ENCODE measurements at places on chromosomes 2 and 18. TPM values are rescaled to one million over a fixed set of nuclear protein-coding genes. Genes with fewer than 3 reads are reported as not detected.

DNA sequence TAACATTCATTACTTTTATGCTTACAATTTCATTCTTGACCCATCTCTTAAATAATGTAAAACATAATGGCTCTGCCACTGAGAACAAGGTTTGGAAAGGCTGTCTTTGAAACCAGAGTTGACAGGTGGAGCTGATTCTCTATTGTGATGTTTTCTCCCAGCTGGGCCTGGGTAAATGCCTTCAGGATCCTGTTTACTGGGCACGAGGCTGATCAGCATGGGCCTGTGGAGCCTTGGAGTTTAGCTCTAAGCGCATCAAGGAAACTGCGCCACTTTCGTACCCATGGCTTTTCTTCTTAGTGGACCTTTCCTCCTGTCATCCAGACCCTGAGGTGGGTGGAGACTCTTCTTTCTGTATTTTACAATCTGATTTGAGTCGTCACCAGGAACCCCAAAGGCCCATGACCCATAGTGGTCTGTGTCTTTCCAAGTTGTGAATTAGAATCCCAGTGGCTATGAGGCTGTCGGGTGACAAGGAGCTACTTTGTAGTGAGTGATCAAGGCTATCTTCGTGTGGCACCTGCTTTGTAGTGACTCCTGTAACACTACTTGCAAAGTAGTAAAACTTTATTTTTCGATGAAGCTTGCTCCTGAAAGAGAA lies 123.1 kb downstream of the LPIN1 start:
- DNase-seq: no peak

DNA sequence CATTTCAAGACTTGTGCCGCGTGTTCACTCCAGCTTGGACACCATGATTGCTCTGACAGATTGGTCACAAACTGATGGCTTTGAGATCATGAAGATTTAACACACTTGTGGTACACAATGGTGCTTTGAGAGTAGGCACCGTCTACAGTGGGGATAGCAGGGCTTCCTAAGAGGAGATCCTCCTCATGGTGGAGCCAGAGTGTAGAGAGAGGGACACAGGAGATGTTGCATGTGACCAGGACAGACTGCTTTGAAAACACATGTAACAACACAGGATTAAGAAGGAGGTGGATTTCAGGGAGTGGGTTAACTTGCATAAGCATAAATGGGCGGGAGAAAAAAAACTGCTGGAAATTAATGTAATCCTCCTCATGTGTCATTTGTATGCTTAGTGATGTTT lies 95.7 kb upstream of the LINC00305 start:
- peak; percentile 31 for DNase-seq

DNA sequence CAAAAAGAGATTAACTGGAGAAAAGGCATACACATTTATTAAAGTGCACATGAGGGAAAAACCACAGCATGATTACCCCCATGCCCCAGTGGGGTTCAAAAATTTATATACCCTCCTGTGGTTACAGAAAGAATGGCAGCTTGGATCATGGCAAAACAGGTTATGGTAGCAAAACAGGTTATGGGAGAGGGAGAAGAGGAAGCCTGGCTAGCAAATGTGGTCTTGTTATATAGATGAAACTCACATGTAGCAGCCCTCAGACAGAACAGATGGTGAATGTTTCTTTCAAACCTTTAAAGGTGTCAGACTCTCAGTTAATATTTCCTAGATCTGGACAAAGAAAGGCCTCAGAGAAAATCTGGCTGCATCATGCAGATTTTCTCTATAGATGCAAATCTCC lies 178.2 kb upstream of the ZC3H15 start:
- no peak for DNase-seq

DNA sequence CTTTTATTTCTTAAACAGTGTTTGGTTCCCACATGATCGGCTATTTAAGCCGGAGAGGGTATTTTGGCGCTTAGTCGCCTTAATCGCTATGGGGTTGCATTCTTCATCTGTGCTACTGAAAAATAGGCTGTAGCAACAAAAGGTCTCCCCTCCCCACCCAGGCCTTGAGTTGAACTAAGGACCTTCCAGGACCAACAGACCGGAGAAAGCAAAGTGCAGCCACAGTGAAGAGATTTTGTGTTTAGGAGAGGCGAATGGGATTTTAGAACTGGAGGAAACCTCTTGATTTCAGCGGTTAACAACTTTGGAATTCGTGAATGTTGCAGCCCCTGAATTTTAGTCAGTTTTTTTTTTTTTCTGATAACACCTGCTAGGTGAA lies 1.4 kb downstream of the ITGA6 start:
- DNase-seq: no peak

GBX2 gene
- 1.1 TPM for total RNA-seq

DNA sequence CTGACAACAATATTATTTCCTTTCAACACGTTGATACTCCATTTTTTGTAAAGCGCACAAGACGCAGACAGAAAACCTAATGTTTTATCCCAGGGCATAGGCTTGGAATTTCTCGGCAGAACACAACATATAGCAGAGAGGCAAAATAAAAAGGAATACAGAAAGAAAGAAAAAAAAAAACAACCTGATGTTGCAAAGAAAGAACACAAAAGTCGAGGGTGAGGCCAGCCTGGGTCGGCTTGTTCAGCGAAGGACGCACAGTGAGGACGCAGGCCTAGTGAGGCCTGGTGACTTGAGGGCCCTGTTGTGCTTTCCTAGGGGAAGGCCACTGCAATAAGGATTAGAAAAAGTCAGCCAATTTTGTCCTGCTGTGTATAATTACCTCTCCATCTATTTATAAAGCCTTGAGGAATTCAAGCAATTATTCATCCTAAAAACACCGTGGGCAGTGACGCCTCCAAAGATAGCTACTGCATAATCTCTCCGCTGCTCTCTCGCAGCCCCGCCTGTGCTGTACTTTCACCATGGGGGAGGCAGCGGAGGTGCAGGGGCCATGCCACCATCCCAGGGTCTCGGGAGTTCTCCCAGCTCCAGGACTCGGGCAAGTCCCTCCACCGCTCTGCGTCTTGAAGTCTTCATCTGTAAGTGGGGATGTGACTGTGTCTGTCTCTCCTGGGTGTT lies 61.9 kb upstream of the SH3RF3 start:
- DNase-seq: no peak

ZNF396 gene
- total RNA-seq: 0.51 TPM

GRCh38 chr2:102191501-102191900 lies 4.7 kb downstream of the IL1RL2 start:
- no peak for DNase-seq

DNA sequence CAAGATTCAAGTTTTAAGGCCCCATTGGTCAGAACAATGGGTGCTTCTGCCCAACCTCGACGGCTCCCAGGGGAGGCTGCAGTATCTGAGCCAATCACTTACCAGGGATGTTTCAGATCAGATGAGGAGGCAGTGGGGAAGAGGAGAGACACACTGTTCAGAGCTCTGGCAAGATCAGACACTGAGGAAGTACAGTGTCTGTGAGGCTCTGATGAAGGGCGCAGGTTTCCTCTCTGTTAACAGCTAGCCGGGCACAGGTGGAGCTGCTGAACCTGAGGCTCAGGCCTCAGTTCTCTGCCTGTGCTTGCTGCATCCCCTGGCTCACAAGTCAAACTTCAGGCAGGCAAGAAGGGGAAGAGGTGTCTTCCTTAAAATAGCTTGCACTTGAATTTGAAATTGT lies 69.7 kb downstream of the TPO start:
- DNase-seq: no peak

- DNase-seq: no peak
Observed at GRCh38 chr18:5895299-5895875, at the start of gene TMEM200C. Gene TMEM200C (minus strand): TSS chr18:5895522. CDS start chr18:5892063, 3,459 bp downstream.

DNA sequence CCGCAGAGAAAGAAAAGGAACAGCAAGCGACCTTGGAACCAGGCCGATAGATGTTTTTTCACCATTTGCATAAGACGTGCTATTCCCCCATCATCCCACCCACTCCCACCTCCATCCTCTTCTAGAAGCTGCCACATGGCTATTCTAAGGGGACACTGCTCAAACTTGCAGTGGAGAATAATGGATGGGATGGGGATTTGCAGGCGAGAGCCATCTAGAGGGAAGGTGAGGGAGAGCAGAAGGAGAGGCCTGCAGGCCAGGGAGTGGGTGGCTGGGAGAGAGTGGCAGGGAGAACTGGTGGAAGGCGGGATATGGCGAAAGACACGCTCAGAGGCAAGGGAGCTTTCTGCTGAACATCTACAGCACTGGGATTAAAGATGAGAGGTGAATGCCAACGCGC lies 84.9 kb downstream of the MAPK4 start:
- DNase-seq: peak; percentile 13

KANSL1L gene
- 14.1 TPM for total RNA-seq

DNA sequence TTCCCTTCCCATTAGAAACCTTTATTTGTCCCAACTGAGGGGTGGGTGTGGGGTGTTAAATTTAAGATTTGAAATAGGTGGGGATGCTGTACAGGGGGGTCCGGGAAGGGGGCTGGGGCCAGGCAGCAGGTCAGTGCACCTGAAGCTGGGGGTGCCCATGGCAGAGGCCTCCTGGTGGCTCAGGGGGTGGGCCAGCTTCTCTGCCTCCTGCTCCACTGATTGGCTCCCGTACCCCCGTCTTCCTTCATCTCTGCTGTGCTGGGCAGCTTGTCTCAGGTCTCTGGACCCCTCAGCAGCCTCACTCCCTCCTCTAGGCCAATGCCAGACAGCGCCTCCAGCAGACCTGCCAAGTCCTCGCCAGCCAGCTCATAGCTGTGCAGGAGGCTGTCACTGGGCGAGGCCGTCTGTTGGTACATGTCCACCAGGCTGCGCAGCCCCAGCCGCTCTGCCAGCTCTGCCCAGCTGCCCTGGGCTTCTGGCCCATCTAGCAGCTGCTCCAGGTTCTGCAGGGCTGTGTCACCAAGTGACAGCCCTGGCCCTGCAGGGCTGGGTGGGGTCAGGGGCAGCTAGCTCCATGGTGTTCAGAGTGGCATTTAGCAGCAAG lies 2.0 kb upstream of the ANKRD62 start:
- no peak for DNase-seq
